ENCODE measurements at places on chromosomes 7 and 10.

GRCh38 chr7:133339772-133340171 lies 86.9 kb downstream of the EXOC4 start:
- no peak for DNase-seq

DNA sequence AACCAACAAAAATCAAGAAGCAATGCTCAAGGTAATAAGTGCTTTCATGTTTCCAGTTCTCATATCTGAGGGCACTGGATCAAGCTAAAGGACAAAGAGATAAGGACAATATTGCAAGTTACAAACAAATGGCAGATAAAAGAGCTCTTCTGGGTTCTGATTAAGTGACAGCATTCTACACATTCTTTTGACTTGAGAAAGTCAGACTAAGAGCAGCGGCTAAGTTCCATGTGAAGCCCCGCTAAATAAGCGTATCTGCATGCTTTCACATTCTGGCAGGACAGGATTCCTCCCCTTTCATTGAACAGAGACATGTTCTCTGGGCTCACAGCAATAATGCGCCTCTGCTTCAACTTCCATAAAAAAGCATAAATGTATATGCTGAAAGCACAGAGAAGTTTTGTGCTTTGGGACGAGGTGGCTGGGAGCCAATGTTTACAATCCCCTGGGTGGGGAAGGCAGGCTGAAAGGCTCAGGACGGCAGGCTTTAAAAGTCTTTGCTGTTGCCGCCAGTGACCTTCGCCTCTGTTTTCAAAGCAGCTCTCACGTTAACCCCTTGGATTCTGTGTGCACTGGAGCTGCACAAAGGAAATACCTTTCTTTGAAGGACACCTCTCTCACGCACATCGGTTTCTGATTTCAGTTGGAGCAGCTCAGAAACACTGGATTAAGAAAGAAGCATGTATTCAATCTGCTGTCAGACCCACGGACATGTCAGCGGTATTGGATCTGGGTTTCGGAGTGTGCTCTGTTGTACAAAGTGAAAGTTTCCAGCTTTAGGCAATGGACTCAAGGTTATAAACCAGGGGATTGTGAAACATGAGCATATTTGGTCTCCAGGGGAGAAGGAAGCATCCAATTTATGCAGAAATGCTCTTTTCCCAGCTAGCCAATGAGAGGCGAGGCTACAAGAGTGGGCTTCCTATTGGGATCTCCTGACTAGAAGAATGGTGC lies 105.4 kb upstream of the FAM133B start:
- DNase-seq, result no peak

- no peak for DNase-seq
Measured at GRCh38 chr7:153385502-153385901, 626.0 kb downstream of the ACTR3B start.

DNA sequence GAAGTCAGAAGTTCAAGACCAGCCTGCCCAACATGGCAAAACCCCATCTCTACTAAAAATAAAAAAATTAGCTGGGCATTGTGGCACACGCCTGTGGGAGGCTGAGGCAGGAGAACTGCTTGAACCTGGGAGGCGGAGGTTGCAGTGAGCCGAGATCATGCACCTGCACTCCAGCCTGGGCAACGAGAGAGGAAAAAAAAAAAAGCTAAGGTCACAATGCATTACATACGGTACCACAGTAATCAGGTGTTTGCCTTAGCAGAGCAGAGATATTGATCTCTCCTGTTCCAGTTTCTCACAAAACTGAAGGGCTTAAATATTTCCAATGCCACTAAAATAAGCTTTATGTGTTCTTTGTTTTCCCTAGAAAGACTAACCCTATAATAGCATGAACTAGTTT lies 7.5 kb downstream of the PDZD8 start:
- no peak for DNase-seq

DNA sequence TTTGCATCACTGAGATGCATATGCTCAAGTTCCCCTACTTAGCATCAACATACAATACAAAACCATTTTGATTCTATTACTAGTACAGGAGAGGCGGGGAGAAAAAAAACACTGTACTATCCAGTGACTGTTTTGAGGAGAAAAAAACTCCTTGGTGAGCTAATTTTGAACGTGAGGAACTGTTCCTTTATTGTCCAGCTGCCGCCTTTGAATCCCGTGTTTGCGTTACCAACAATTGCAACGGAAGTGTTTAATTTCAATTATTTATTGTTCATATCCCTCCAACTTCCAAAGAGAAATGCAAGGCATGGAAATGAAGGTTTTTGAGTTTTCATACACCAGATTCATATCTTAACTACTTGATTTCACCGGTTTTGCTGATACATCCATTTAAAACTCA lies 66.4 kb upstream of the ARHGAP21 start:
- no peak for DNase-seq

DNA sequence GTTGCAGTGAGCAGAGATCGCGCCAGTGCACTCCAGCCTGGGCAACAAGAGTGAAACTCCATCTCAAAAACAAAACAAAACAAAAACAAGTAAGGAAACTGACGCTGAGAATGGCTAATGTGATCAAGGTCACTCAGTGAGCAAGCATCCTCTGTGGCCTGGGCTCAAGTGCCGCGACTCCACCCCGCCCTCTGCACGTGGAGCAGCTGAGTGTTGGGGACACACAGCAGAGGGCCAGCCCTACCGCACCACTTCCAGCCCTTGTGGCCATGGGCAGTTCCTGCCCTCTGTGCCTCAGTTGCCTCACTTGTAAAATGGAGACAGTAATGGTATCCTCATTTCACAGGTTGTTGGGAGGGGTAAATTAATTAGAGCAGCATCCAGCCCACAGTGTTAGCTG lies 21.0 kb upstream of the OPALIN start:
- no peak for DNase-seq

DNA sequence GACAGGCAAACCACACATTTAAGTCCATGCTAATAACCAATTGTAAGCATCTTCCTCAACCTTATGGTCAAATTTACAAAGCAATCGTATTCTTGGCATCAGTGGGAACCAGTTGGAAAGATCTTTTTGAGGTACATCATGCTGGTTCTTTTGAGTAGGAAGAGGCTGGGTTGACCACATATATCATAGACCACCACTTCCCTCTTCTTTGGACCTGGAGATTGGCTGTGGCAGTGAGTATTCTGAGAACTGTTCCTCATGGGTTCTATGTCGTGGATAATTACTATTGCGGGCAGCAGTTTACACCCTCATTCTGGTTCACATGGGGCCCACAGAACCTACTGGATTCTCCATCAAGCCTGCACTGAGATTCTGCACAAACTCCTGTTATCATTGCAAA lies 35.5 kb upstream of the C1GALT1 start:
- no peak for DNase-seq

- no peak for DNase-seq
Measured at GRCh38 chr10:132511121-132512051, 26.2 kb upstream of the INPP5A start.

GRCh38 chr7:37481722-37482288 lies 33.1 kb upstream of the ELMO1 start:
- no peak for DNase-seq

DNA sequence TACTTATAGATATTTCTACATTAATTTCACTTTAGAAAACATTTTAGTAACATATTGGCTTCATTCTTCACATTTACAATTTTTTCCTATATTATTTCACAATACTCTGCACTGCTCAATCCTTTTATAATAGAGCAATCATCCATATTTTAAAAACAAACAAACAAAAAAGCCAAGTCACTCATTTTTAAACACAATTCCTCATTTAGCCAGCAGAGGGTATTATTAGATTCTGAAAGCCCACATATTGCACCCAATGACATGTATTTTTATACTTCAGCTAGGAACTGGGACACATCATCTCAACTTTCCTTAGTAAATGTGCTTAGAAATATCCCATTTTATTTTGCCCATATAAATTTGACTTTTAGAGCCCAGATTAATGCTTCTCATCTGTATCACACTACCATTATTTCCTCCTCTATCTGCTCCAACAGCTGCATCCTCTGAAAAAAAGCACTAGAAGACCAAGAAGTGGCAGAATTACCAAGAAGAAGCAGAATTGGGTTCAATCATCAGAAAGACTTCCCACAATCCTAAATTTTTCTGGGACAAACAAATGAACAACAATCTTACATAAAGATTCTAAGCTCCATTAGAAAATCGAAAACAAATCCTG lies 29.5 kb downstream of the CTNNA3 start:
- DNase-seq, result no peak

DNA sequence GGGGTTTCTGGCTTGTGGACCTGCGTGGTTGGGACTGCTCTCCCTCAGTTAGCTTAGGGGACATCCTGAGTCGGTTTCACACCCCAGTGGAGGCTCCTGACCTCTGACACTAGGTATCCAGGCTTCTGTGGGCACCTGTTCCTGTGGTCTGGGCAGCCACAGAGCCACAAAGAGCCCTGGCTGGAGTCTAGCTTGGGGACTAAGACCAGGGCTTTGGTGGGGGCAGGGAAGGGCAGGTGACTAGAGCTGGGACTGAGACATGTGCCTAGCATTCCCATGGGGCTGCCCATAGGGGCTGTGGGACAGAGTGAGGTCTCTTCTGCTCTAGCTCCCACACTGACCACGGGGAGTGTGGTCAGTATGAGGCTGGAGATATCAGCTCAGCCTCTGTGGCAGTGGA lies 4.0 kb upstream of the TMEM270 start:
- no peak for DNase-seq

DNA sequence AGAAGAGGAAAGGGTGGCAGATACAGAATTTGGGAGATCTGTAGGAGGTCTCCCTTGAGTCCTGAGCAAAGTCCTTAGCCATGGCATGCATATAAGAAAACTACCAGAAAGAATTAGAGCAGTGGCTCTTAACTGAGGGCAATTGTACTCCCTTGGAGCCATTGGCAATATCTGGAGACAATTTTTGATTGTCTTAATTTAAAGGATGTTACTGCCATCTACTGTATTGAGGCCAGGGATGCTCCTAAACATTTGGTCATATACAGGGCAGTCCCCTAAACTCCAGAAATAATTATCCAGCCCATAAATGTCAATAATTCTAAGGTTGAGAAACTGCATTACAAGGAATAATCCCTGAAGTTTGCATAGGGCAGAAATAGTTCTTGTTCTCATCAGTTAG lies 136.4 kb upstream of the ODAD2 start:
- no peak for DNase-seq

GRCh38 chr10:21401196-21401595 lies 124.3 kb downstream of the SKIDA1 start:
- DNase-seq, result no peak

DNA sequence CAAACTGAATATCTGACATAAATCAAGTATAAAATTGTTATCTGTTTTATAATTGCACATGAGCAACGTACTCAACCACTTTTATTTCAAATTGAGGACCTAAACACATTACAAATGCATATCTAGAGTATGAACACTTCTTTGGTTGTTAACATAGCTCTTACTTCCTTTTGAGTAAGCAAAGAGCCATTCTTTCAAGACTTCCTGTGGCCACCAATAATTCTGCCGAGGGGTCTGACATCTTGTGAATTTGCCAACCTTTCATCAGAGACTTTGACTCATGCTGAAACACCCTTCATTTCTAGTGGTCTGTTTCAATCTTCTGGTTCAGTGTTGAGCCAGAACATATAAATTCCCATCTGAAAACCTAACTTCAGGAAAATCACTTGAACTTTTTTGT lies 59.4 kb downstream of the CDK14 start:
- DNase-seq, result no peak

DNA sequence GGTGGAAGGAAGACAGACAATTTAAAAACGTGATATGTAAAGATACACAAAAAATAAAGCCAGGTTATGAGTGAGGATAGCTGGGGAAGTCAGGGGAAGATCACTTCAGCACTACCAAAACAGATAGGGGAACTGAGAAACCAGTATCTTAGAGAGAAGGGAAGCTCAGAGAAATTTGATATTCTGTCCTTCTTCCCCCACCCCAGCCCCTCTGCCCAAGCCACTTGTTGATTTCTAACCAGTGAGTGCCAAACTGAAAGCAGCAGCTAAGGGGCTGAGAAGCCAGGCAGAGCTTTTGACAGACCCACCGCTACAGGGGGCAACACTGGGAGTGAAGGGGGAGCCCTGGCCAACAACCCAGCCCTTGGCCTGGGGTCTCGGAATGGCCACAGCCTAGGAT lies 9.1 kb upstream of the SLC29A3 start:
- no peak for DNase-seq

GRCh38 chr10:64508029-64508661 lies 986.9 kb downstream of the REEP3 start:
- DNase-seq, result no peak

DNA sequence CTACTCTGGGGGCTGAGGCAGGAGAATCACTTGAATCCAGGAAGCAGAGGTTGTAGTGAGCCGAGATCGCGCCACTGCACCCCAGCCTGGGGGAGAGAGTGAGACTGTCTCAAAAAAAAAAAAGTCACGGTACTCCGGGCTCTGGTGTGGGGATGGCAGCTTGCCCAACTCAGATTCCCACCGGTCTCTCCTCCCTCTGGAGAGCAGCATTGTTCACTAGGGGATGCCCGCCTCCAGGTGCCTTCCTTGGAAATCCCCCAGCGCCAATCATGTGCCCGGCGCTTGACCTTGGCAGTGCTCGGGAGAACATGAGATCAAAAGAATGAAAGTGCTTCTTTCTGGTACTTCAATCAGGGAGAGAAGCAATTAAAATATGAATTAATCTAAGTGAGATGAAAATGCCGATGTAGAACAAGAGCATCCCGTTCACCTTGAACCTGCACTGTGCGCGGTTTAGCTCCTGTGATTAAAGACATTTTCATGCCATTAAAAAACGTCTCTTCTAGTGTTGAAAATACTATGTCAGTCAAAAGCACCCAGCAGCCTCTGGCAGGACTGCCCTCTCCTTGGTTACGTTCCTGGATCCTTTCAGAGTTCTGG lies 1127.3 kb upstream of the AUTS2 start:
- no peak for DNase-seq

GRCh38 chr10:117160567-117160966 lies 22.5 kb upstream of the VAX1 start:
- no peak for DNase-seq

DNA sequence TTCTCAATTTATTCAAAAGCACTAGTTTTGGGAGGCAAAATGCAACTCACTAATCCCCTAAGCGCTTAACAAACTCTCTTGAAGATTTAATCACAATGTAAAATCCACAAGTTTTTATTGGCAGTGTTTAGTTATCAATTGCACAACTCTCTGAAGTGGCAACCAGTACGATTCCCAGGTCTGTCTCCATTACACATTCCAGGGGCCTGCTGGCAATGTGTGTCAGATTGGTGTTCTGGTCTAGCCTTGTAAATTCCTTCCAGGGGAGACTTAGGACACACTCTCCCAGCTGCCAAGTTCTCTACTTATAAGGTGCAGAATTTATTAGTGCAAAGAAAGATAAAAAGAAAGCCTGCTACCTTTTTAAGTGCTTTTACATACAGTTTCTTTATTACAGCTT lies 164.7 kb upstream of the HPS1 start:
- no peak for DNase-seq

- DNase-seq, result no peak
Measured at GRCh38 chr10:127067542-127068194, 128.7 kb downstream of the INSYN2A start.

- no peak for DNase-seq
Measured at GRCh38 chr10:103916254-103916653, 1.7 kb downstream of the STN1 start.

GRCh38 chr7:128103498-128104107 lies 72.4 kb upstream of the LRRC4 start:
- DNase-seq, result no peak
